H1 (cell line): ENCODE measurements at places on chromosomes 5 and 9. TPM values are rescaled to one million over a fixed set of nuclear protein-coding genes. Genes with fewer than 3 reads are reported as not detected.

The NDFIP1 gene
- 26.1 and 27.1 TPM in 2 replicates for total RNA-seq

The NIM1K gene
- total RNA-seq, result not detected in 2 replicates

The MEF2C gene
- 0.99 and 1.4 TPM in 2 replicates for total RNA-seq

GRCh38 chr5:155394727-155395126 is 381.2 kb downstream of the KIF4B start:
- H3K27ac ChIP-seq, result no peak overlapping the region
- no peaks in the 10 kb centered on the region for H3K4me1 ChIP-seq
- no peak for DNase-seq
- H3K36me3 ChIP-seq, result no peaks in the 10 kb centered on the region
- no peaks in the 10 kb centered on the region for H3K27me3 ChIP-seq
- H3K4me3 ChIP-seq, result no peak overlapping the region

DNA sequence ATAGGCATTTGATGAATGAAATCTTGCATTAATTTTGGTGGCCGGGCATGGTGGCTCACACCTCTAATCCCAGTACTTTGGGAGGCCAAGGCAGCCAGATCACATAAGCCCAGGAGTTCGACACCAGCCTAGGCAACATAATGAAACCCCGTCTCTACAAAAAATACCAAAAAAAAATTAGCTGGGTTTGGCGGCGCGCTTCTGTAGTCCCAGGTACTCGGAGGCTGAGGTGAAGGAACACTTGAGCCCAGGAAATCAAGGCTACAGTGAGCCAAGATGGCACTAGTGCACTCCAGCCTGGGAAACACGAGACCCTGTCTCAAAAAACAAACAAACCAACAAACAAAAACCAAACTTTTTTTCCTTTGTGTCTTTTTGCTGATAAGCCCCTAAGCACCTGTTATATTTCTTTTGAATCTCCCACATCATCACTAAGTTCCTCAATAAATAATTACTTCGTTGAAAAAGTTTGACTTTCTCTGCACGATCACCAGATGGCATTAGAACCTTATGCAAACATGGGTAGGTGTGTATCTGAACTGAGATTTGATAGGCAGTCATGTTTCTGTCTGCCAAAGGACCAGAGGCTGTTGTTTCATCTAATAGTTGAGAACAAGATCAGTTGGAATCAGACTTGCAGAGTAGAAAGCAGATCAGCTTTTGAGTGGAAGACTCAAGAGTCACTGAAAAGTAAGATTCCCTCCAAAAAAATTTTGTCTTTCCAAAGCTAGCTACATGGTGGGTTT is 5.5 kb upstream of the MATR3 start:
- peaks cover 19% of the 10 kb centered on the region for H3K36me3 ChIP-seq
- H3K4me1 ChIP-seq, result no peaks in the 10 kb centered on the region

DNA sequence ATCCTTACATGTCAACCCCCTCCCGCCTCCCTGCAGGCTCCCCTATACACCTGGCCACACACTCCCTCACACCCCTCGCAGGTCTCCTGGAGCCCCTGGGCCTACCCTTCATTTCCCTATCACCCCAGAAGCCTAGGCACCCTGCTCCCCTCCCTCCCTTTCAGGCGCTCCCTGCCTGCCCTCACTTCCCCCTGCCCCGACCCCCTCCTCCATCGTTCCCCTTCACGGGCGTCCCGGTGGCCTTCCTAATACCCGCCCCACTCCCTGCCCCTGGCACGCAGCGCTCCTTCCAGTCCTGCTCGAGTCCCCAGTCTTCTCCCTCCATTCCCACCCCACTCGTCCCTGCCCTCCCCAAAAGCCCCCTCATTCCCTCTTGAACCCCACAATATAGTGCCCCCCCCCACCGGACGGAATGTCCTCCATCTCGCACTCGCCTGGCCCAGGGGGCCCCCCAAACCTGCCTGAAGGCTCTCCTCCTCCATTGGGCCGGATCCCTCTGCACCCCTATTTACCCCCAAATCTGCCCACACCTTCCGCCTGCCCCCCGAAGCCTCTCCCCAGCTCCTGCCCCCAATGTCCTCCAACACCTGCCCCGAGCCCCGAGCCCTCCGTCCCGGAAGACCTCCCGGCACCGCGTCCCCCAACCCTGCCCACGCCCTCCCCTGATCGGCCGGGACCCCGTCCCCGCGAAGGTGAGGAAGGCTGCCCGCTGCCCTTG is 746 bp downstream of the STRBP start:
- no peaks in the 10 kb centered on the region for H3K36me3 ChIP-seq
- no peaks in the 10 kb centered on the region for H3K27me3 ChIP-seq
- no peak for DNase-seq
- H3K4me3 ChIP-seq, result peak overlapping the region; percentile 99
- H3K4me1 ChIP-seq, result peaks cover 3% of the 10 kb centered on the region

GRCh38 chr5:68126886-68127285 is 88.7 kb upstream of the PIK3R1 start:
- H3K4me3 ChIP-seq, result no peak overlapping the region
- no peak overlapping the region for H3K27ac ChIP-seq
- H3K36me3 ChIP-seq, result no peaks in the 10 kb centered on the region
- H3K27me3 ChIP-seq, result no peaks in the 10 kb centered on the region
- no peak for DNase-seq

- H3K36me3 ChIP-seq, result no peaks in the 10 kb centered on the region
- H3K27me3 ChIP-seq, result no peaks in the 10 kb centered on the region
- peaks cover 9% of the 10 kb centered on the region; the same call in 1 of the 2 replicates for H3K4me1 ChIP-seq
- H3K27ac ChIP-seq, result no peak overlapping the region
These were observed 28.7 kb upstream of the PALM2AKAP2 start for GRCh38 chr9:109751253-109751652.
